ENCODE measurements at places on chromosomes 2 and 18.

- DNase-seq, result no peak
Observed at GRCh38 chr18:12312976-12313375, 4.9 kb downstream of the TUBB6 start.

GRCh38 chr2:241720560-241720959 lies 13.9 kb upstream of the D2HGDH start:
- no peak for DNase-seq

DNA sequence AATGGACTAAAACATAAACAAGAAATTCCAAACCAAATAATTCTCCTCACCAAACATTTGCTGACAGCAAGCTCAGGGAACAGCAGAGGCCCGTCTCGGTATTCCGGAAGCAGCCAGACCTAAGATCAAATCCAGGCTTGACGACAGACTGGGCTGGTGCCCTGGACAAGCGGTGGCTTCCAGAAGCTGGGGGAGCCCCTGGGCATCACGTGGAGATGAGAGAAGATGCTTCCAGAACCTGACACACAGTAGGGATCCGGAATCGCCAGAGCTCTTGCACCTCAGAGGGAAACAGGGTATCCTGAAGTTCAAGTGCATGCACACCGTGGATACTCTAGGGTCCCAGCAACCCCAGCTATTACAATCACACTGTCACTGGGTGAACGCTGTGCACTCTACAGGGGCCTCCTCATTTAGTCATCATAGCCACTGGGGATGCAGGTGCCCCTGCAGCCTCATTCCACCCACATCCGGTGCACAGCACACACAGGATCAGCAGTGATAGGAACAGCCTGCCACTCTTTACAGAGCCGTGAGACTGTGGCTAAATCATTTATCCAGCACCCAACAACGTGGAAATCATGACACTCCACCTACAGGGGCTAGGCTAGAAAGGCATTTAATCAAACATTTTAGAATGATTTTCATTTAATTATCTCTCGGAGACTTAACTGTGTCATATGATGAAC lies 102.6 kb downstream of the HDAC4 start:
- no peak for DNase-seq

- DNase-seq, result no peak
Observed at GRCh38 chr2:19736191-19736831, 165.5 kb downstream of the TTC32 start.

DNA sequence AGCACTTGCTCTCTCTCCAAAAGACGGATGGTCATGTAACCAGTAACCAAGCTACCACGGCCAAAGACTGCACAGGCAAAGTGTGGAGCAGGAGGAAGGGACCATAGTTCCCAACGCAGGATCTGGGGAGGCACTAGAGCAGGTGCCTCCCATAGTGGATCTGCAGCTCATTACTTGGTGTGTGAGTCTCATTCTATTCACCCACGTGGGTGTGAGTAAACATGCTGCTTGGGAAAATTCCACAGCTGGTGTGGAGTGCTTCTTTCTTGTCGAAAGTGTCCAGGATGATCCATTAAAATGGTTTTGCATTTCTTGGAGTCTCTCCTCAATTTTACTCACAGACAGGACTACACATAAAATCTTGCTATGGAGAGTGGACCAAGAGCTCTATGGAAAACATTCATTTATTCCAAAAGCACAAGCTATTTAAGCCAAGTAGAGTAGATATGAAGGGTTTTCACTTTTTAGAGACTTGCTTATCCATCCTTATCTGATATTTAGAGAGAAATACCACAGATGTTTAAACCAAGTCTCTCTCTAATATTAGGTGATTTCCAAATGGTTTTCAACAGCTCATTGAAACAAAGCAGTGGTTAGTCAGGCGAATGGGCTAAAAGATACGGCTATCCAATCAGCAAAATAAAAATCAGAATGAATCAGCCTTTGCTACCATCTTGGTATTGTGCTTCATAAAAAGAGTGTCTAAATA lies 104.3 kb upstream of the CCDC195 start:
- no peak for DNase-seq

DNA sequence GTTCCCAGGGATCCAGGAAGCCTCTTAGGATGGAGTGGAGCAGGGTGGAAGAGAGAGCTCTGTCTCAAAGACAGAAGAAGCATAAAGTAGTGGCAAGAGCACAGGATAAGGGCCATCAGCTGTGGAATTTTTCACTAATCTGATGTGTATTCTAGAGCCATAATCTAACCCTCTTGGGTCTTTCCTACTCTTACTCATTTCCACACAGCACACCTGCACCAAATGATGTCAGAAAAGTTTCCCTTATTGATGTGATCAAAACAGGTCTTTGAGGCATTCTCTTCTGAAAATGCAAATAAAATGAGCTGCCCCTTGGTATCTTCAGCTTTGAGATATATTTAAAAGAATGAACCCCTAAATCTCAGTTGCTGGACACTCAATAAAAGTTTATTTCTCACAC lies 415.1 kb upstream of the CHST9 start:
- no peak for DNase-seq

DNA sequence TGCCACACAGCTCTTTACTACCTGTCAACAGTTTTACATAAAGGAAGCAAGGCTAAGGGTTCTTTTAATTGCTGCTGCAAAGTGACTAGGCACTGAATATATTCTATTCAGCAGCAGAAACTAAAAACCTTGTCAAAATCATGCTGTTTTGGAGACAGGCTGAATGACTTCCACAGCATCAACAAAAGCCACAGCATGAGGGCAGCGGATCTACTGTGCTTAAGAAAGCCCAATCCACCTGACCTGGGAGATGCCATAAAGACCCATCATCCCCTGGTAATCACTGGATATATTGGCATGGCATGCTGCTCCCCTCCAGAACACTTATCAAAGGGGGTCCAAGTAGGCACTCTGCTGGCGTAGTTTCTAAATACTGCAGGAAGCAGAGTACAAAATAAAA lies 715.1 kb upstream of the SLC8A1 start:
- DNase-seq, result no peak

- no peak for DNase-seq
Observed at GRCh38 chr2:153071090-153071489, 352.7 kb downstream of the ARL6IP6 start.

Data from adrenal gland (tissue), 19 donors.